SK-N-DZ (cell line): ENCODE measurements at places on chromosomes 1 and 21.
A peak's percentile ranks its signal among the peaks of the same experiment; 100 is the strongest.

DNA sequence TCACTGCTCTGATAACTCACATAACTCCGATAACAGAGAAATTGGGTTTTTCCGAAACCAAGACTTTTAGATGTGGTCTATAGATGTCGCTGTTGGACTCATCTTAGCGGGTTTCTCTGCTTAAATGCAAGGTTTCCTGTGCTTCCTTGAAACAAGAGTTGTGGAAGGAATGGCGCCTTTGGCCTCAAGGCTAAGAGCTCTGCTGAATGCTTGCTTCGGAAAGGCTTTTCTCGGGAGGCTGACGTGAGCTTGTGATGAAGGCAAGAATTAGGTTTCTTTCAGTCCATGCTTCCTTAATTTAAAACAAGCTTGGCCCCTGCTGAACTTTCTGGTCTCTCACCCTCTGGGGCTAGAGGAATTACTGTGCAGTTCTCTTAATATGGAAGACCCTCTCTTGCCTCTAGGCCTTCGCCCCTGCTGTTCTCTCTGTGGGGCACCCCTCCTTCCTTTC lies 113.5 kb downstream of the MAP3K21 start:
- peak; percentile 52 for DNase-seq

DNA sequence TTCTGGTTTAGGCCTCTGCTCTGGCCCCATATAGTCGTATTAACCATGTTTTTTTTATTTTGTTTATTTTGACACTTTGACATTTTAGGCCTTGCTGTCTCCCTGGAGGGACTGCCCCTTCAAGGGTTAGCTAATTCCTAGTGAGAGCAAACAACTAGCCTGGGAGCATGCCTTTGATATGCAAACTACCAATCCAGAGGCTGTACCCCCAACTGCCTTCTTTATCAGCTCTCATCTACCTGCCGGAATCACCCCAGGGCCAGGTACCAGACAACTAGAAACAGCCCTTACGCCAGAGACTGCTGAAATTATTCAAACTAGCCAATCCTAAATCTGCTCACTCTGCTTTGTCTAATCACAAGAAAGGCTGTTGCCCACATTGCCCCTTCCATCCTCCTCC lies 13.0 kb upstream of the ST6GALNAC5 start:
- no peak for DNase-seq

DNA sequence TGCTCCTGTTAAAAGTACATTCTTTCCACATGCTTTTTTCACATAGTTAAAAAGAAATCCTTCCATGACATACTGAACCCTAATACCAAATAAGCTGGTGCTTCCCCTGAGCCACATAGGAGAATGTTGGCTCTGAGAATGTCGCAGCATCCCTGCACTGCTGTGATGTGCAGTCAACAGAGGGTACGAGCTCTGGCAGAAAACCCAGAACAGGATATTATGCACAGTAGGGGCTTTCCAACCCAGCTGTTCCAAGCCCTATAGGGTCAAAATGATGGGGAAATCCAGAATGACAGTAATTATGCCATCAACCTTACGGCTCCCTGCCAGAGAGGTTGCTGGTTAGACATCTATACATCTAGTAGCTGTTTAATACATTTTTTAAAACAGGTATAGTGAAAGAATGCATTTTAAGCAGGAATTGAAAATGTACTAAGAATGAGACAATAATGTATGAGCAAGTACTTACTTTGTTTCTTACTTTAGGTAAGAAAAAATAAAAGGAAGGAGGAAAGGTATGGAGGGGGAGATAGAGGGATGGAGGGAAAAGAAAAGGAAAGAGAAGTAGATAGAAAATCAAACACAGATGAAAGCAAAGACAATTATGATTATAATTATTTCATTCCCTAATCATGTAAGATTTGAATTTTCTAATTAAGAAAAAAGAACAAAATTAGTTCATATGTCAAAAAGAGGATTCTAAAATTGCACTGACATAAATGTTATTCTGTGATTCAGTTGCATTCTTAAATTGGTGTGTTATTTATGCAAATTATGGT lies 126.0 kb downstream of the NR5A2 start:
- no peak for DNase-seq

- DNase-seq, result no peak
Observed at GRCh38 chr1:4106731-4107130, 206.7 kb upstream of the C1orf174 start.

GRCh38 chr1:58864654-58865053 lies 80.8 kb upstream of the JUN start:
- no peak for DNase-seq

GRCh38 chr1:100387657-100388350 lies 35.5 kb downstream of the CDC14A start:
- DNase-seq, result no peak

- no peak for DNase-seq
Observed at GRCh38 chr1:246768403-246769020, 44.3 kb downstream of the SCCPDH start.

DNA sequence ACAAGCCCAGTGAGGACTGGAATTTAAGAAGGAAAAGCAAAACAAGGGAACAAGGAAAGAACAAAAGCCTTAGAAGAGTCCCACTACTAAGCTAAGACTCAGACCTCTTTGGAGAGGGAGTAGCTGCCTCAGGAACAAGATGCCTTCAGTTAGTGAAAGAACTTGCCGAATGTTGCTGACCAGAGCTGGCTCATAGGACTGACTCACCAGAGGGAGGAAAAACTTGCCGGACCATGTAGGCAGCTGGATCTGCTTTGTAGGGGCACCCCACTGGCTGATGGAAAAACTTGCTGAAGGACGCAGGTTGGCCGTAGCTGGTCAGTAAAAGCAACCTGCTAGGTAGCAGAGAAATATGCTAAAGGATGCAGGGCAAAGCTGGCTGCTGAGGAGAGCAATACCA lies 15.3 kb upstream of the ZSWIM5 start:
- no peak for DNase-seq

DNA sequence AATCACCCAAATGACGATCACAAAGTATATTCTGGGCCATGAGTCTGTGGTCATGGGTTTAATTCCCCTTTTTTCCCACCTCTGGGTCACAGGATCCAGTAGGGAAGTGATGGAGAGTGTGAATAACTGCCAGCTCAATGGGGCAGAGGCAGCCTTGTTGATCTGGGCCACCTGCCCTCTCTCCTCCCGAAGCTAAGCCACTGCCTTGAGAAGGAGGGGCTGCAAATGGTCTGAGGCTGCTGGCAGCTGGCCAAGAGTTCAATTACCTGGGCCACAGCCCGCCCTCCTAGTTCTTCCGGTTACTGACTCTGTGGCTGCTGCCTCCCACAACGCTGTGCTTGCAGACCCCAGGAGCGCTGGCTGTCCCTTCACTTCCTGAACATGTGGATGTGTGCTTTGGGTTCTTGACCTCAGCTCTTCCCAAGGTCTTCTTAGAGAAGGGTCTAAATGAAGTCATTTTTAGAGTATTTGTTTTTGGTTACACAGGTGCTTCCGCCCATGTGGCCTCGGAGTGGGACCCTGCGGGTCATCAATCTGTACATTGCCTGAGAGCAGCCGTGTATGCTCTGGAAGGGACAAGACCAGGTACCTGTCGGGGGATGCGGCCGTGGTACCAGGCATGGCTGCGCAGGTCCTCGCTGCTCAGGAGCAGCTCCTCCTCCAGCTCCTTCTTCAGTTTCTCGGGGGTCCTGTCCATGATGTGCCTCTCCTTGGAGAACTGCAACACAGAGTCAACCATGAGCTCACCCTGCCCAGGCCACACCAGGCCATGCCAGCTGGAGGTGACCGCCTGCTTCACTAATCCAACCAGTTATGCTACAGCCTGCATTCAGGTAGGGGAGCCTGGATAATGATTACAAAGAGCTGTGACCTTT lies 89.7 kb downstream of the BCAR3 start:
- DNase-seq, result peak; percentile 92

DNA sequence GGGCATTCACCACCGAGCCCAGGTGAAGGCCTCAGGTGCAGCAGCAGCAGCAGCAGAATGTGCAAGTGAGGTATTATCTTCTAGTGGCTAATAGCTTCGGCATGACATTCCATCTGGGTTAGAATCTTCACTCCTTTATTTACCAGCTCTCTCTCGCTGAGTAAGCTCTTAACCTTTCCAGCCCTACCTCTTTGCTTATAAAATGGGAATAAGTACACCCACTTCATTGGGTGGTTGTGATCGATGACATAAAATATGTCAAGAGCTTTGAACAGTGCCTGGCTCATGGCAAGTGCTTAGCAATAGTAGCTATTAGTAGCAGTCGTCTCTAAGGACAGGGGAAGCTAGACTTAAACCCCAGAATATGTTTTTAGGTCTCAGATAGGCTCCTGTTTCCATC lies 149.5 kb downstream of the NOS1AP start:
- no peak for DNase-seq

DNA sequence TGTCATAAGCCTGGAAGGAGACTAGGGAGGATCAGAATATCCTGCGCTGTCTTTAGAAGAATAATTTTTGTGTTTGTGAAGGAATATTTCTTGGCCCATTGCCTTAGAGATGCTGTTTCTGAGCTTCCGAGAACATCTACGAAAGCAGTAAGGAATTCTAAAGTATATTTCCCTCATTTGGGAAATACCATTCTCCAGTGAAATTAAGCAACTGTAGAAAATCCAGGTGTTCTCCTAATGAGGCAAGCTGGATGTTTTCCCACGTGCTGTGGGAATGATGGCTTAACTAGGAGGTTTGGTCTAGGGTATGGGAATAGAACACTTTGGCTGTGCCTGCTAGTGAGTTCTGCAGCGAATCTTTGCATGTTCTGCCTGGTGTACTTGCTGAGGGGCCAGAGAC lies 168.9 kb upstream of the KIAA0040 start:
- no peak for DNase-seq

GRCh38 chr1:239361403-239361802 lies 25.0 kb upstream of the CHRM3 start:
- DNase-seq, result no peak

GRCh38 chr1:174039027-174039426 lies 16.9 kb upstream of the RC3H1 start:
- no peak for DNase-seq

- DNase-seq, result no peak
Observed at GRCh38 chr1:197222780-197223179, 45.3 kb upstream of the CRB1 start.

- DNase-seq, result no peak
Observed at GRCh38 chr1:102435483-102435882, 438.8 kb upstream of the OLFM3 start.

DNA sequence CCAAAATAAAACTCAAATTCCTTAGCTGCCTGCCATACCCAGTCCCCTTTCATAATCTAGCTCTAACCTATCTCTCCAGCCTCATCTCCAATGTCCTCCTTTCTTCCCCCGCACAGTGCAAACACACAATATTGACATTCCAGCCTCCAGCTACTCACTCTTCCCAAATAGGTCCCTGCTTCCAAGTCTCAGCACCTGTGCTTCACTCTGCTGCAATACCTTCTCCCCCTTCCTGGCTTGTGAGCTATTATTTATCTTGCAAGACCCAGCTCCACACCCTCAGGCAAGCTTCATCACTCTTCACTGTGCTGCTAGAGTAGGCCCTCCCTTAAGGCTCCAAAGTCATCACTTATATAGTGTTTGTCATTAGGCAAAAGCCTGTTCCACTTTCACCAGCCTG lies 9.7 kb downstream of the PLPP3 start:
- no peak for DNase-seq

DNA sequence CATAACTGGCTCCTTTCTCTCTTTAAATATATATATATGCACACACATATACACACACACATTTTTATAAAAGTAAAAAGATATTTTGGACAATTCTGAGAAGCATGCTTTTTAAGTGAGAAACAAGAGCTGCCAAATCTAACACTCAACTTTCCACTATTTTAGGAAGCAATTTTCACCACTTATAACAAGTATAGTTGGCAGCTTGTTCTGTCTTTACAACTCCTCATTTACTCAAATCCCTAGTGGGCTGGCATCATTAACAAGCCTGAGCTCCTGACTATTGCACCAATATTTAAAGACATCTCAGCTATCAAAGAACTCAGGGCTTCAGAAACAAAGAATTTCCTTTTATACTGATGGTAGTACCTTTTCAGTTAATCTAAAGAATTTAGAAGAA lies 76.6 kb downstream of the RAB3GAP2 start:
- DNase-seq, result no peak

GRCh38 chr1:59561796-59562195 lies 253.0 kb upstream of the HOOK1 start:
- DNase-seq, result no peak

- no peak for DNase-seq
Observed at GRCh38 chr1:119011706-119012105, 23.6 kb upstream of the TBX15 start.

DNA sequence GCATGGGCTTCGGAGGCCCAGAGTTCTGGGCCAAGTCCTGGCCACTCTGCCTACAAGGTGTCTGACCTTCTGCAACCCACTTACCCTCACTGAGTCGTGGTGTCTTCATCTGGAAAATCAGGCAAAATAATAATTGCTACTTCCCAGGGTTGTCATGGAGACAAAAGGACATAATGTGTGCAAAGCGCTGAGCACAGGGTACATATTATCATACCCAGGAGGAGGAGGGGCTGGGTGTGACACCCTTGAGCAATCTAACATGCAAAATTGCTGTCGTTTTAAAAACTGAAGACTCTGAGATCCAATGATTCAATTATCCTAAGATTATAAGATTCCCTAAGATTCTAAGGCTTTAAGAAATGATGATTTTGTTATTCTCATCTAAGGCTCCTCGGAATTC lies 459.5 kb downstream of the PTPRU start:
- DNase-seq, result no peak

GRCh38 chr1:56434740-56435139 lies 144.6 kb downstream of the PLPP3 start:
- DNase-seq, result no peak

GRCh38 chr1:165645654-165646366 lies 14.8 kb downstream of the MGST3 start:
- no peak for DNase-seq

GRCh38 chr1:113859478-113860175 lies 11.9 kb downstream of the PTPN22 start:
- no peak for DNase-seq

- DNase-seq, result no peak
Observed at GRCh38 chr21:37082856-37083528, 9.9 kb downstream of the TTC3 start.

DNA sequence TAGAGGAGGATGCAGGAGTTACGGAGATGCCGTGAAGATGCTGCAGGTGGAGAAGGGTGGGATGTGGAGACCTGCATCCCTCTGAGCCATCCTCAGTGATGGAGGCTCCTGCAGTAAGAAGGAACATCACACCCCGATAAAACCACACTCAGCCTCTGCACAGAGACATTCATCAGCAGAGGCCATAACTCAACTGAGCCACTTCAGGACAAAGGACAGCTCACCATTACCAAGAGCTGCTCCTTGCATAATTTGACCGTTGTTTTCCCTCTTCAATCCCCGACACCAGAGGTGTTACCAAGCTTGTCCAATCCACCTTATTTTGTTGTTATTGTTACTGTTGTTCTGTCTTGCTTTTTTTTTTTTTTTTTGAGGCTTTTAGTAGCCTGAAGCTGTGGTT lies 543.9 kb downstream of the AJAP1 start:
- no peak for DNase-seq

DNA sequence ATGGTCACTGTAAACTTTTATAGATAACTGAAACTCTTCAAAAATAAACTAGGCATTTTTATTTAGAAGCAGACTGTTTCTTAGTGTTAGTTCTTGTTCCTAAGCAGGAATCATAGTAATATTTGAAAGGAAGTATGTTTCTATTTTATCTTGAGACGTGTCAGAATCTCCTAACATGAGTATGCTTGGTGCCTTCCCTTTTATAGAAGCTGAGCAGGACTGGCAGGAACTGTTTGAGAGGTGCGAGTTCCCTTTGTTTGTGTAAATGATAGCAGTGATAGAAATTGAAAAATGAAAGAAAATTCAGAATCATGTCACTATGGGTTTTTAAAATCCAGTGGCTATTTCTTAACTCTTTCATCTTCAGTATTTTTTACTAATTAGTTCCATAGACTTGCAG lies 56.9 kb downstream of the LRRC8D start:
- DNase-seq, result no peak

GRCh38 chr1:155893389-155894142 lies 17.6 kb downstream of the RIT1 start:
- DNase-seq, result no peak
